ENCODE measurements at places on chromosomes 1 and 21.
A peak's percentile ranks its signal among the peaks of the same experiment; 100 is the strongest.

- no peak for DNase-seq
These were observed at the start of gene TSHB for GRCh38 chr1:115029526-115029925. Gene TSHB (plus strand): TSS chr1:115029826. CDS start chr1:115033363, 3,537 bp downstream.

GRCh38 chr1:46691997-46692790 is 20.5 kb downstream of the TEX38 start:
- DNase-seq = peak; percentile 62

- DNase-seq = no peak
These were observed 57.0 kb downstream of the MDM4 start for GRCh38 chr1:204572923-204573922.

DNA sequence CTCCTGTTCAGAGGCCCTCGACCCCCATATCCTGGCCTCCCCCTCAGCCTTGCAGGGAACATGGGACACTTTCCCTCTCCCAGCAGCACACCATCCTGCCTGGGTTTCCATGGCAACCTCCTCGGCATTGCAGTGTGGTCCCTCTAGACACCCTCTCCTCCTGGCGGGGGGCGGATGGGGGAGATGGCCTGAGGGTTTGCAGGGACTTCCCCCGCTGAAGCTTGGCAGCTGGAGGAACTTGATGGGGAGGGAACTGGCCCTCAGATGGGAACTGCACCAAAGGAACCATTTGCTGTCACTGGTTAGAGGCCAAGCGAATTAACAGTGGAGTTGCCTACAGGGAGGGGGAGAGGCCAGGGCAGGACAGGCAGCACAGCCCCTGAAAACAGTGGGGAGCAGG is 28.7 kb downstream of the RIMS3 start:
- no peak for DNase-seq

DNA sequence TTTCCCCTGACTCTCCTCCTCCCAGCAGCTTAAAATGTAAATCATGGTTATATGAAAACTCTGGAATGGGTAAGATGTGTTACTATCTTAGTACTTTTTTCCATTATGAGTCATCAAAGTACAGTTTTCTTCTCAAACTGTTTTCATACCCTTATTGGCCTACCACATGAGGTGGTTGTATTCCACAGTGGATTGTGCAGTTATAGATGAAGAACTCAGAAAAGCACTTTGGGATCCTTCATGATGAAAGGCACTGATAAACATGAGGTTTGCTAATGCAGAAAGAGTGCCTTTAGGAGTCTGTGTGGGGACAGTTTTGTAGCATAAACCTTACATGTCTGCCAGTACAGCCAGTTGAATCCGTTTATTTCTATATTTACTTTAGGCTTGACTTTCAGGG is 32.0 kb upstream of the MYOCOS start:
- DNase-seq = no peak
